H54 (cell line): ENCODE measurements at places on chromosomes 5 and 9.

DNA sequence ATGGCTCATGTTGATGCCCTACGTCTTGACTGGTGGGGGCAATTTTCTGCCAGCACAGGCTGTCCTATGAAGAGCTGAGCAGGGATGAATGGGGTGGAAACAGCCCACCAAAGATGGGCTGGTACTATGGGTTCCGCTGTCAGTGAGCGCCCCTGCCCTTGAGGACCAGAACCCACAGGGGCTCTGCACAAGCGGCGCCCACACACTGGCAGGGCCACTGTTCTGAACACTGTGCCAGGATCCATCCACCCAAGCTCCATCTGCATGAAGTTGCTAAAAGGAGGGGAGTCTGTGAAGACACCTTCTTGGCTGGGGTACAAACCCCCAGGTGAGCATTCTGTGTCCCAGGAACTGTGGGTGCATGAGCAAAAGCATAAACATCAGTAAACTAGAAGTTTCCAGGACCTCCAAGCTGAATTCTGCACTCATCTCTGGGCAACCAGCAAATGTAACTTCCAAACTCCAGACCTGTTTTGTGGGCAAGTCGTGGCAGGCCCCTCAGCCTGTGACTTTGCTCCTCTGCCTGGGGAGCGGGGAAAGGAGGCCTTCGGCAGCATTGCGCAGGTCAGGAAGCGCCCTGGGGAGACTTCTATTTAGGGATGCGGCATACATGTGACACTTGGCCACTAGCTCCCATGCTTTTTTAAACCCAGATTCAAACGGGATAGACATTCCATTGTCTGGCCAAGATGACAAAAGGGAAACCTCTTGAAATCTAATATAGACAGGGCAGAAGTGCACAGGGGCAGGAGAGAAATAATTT, 48.9 kb downstream of the PTPN3 start:
- no peak for DNase-seq

DNA sequence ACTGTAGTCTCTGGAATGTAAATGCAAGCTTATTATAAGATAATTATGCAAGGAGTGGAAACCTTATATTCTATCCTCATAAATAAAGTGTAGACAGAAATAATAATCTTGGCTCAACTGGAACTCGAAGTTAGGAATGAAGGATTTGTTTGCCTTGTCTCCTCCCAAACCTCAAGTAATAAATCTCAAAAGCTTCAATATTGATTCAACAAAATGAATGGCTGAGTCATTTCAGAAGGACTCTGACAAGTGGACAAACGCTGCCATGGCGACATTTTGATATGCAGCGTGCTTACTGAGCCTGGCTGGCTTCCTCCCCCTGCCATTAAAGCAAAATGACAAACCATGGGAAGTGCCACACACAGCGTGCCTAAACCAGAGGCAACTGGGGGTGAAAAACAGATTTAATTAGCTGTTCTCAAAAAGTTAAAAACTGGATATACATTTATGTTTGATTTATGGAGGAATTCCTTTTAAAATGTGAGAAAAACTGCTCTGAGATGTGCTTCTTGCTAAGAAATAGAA, 10.5 kb upstream of the ADGRV1 start:
- no peak for DNase-seq

GRCh38 chr5:171989276-171989675, 17.2 kb downstream of the FBXW11 start:
- DNase-seq, result no peak

- no peak for DNase-seq
Observed at GRCh38 chr5:171610686-171611085, 174.9 kb upstream of the SMIM23 start.

GRCh38 chr5:41203033-41203432, 10.3 kb downstream of the C6 start:
- DNase-seq, result no peak

- DNase-seq, result no peak
Observed at GRCh38 chr9:108225149-108225800, 630.5 kb downstream of the ACTL7B start.

GRCh38 chr5:132060501-132061161, at the start of gene IL3:
Gene IL3, plus strand, starts transcription at chr5:132060655. Its CDS starts 52 bp downstream, at chr5:132060707.
- no peak for DNase-seq

- DNase-seq, result no peak
Observed at GRCh38 chr9:134136996-134137299, 1.1 kb downstream of the WDR5 start.

DNA sequence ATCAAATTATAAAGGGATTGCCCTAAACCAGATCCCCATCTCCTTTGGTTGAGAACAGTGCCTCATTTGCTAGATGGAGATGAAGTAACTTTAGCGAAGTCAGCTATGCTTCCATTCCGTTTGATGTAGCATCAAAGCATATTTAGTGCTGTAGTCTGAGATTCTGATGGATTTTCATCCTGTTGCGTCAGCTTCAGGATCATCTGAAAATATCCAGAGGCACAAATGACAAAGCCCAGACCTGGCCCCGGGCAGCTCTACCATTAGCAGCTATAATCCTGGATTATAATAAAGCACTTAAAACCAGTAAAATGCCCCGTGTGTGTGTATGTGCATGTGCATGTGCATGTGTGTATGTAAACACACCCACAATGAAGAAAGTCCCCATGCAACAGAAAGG, 44.7 kb downstream of the ERAP1 start:
- DNase-seq, result no peak

DNA sequence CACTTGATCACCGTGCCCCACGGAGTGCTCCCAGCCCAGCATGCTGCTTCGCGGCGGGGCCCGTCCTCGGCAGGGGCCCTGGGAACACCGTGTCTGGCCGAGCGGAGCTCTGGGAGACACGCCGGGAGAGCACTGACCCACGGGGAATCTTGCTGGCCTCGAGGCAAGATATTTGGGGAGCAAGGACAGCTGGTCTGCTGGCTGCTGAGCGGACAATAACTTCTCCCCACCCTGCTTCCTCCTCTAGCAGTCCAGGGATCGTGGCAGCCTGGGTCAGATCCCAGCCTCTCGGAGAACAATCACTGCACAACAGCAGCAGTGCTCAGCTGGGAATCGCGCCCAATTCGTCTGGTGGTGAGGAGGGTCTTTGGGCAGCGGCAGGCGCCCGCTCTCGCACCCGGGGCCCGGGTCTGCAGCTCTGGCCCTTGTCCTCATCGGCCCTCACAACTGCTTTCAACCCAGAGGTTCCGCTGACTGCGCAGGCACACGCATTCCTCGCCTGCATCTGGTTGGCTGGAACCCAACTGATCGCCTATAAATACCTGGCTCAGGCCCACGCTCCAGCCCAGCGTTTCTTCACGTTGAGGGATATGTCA, 43.4 kb downstream of the DBH start:
- DNase-seq, result no peak

DNA sequence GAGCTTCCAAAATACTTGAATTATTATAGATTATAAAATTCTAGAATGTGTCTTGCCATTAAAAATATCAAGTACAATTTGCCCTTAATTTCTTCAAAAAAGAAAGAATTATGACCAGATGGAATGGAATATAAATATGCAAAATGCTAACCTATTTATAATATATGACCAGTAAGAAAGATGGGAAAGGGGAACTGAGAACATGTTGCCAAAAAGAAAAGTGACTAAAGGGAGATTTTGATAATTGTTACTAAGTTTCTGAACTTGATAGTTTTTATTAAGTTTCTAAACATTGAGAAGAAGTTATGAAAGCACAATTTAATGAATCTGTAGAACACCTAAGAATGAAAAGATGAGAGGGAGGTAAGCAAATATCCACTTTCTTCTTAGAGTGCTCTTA, 188.4 kb upstream of the NR4A3 start:
- DNase-seq, result no peak

- no peak for DNase-seq
Observed at GRCh38 chr5:120605325-120606079, 141.4 kb downstream of the PRR16 start.

- DNase-seq, result no peak
Observed at GRCh38 chr5:1033606-1034420, 25.2 kb downstream of the NKD2 start.

- no peak for DNase-seq
Observed at GRCh38 chr9:89883401-89884341, 278.9 kb downstream of the GADD45G start.

- DNase-seq, result no peak
Observed at GRCh38 chr9:114012126-114012525, 66.0 kb downstream of the AMBP start.

DNA sequence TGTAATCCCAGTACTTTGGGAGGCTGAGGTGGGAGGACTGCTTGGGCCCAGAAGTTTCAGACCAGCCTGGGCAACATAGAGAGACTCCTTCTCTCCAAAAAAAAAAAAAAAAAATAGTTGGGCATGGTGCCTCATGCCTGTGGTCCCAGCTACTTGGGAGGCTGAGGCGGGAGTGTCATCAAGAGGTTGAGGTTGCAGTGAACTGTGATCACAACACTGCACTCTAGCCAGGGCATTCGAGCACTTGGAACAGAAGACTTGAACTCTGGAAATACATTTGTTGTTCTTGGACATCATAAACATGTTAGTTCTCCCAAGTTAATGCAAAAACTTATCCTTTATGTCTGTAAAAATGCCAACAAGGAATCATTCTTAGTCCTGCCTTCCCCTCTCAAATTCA, 29.6 kb downstream of the EHMT1 start:
- no peak for DNase-seq

DNA sequence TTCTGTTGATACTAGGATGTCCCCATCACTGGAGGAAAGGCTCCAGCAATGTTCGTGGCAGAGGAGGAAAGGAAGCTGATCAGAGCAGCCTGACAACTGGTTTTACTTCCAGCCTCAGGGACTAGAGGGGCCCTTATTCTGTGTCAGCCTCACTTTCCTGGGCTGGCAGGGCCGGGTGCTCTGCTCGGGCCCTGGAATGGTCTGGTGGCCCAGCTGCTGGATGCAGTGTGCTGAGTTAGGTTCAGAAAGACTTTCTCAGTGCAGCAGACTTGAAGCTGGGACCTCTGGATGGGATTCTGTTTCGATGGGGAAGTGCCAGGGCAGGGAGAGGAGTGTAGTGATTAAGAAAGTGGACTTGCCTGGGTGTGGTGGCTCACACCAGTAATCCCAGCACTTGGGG, 81.0 kb downstream of the MACROH2A1 start:
- no peak for DNase-seq
